ENCODE measurements at places on chromosomes 3 and 15. TPM values are rescaled to one million over a fixed set of nuclear protein-coding genes. Genes with fewer than 3 reads are reported as not detected.

PLOD2 gene
- 86.7 TPM for total RNA-seq

LIPC gene
- 0.44 TPM for total RNA-seq

MYZAP gene
- total RNA-seq, result 27.7 TPM

FES gene
- total RNA-seq, result 77.4 TPM

GOLGA6L10 gene
- total RNA-seq, result 0.57 TPM

Measured in subcutaneous adipose tissue (tissue), 4 donors.